ENCODE measurements at places on chromosomes 3 and 15.

GRCh38 chr3:50357481-50357880 is 1.8 kb downstream of the TMEM115 start:
- DNase-seq, result no peak

DNA sequence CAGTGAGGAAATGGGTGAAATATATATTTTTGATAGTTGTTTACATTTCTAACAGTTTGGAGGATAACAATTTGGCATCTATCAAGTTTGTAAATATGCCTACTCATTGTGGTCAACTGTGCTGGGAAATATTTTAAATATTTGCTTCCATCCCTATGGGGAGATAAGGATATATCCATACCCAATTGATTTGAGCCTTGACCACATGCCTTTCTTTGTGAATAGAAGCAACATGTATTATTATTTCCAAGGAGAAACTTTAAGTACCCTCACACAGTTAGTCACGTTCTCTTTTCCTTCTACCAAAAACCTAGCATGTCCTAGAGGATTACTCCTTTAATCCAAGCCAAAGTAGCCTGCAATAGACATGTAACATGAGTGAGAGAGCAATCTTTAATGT is 245.4 kb upstream of the CBLB start:
- DNase-seq, result no peak

DNA sequence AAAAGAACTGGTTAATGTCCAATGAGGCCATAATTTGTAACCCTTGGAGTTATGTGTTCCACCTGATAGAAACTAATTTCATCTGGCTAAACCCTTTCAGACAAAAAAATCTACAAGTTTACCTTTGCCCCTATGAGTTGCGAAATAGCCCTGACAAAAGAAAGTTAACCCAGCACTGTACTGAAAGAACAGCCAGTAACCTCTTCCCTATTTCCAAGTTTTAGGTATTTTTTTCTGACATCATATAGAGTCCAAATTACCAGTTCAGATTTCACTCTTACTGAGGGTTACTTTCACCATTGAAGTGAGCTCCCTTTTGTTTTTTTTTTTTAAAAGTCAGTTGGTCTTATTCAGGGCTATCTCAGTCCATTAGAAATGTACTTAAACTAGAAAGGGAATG is 42.8 kb upstream of the PTPRG start:
- no peak for DNase-seq

DNA sequence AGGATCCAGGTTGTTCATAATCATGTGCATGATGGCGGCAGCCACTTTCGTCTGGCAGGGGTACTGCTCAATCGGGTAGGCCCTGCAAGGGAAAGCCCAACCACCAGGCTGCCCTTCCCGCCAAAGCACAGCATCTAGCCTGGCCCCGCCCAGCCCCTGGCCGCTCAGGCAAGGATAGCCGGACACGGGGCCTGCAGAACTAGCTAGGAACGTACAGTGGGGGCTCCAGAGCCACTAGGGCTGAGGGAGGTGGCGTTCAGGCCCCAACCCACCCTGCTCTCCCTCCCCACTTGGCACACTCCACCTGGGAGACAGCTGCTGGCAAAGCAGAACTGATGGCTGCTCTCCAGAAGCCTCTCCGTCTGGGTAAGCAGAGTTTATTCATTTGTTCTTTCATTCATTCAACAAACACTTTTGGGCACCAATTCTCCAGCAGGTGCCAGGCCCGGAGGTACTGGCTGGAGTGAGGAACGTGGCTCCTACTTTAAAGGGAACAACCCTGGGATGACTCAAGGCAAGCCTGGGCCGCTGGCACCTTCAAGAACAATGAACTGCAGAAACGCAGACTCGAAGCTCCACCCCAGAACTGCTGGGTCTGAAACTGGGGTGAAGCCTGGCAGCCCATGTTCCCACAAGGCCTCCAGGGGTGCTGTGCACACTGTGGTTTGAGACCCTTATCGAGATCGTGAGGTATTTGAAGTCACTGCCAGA is 7.8 kb downstream of the UROC1 start:
- DNase-seq, result no peak

DNA sequence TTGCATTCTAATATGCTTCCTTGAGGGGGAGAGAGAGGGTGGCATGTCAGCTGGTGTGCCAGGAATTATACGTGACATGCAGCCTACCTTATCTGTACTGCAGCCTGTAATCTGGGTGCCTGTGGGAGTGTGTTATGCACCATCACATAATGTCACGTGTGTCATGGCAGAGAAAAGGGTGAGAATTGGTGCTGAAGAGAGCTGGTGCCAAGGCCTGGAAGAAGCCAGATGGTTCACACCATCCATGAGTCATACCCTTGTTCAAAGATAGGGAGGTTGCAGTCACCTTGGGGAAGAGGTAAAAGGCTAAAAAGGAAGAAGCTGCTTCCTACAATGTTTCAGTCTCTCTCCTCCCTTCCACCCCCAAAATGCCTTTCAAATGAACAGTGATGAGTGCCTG is 5.3 kb downstream of the BRPF1 start:
- no peak for DNase-seq

DNA sequence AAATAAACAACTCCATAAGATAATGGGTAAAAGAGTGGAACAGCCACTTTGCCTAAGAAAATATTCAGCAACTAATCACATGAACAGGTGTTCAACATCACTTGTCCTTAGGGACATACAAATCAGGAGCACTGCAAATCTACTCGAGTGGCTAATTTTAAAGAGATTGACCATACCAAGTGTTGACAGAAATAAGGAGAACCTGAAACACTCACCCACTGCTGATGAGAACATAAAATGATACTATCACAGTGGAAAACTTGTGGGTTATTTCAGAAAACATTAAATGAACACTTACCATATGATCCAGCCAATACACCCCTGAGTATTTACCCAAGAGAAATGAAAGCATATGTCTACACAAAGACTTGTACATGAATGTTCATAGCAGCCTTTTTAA is 70.5 kb downstream of the GABRB3 start:
- no peak for DNase-seq

DNA sequence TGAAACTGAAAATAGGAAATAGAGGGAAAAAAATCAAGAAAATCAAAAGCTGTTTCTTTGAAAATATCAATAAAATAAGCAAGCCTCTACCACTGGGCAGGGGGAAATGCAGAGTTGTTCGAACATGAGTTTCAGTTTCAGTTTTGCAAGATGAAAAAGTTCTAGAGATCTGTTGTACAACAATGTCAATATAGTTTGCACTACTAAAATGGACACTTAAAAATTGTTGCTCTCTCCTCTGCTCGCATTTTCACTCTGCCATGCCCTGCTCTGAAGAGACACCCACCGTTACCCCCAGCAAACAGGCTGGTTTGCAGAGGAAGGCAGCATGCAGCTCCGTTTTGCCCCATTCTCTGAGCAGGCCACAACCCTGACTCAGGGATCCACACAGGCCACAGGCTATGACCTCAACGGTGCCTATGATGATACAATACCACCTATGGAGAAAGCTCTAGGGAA is 64.5 kb downstream of the ZNF148 start:
- peak; percentile 73 for DNase-seq

DNA sequence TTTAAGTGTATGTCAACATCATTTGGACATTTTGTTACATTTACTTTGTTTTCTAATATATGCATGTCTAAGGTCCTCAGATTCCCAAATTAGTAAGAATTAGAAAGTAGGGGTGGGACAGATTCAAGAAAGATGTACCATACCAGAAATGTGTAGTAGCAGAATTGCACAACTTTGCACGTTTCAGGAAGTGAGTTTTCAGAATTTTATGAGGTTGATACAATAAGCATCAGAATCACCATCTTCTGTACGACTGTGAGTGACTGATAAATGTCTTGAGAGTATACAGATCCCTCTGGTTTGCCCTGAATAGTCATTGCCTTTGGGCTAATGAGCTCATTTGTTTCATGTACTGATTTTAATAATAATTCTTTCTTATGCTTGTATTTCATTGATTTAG is 9.3 kb downstream of the ARIH2 start:
- no peak for DNase-seq

GRCh38 chr3:119639494-119640350 is 20.7 kb downstream of the POPDC2 start:
- no peak for DNase-seq

- peak; percentile 66 for DNase-seq
Measured at GRCh38 chr3:50652709-50653108, 22.0 kb upstream of the DOCK3 start.
